NCI-H1092 treated with DMSO at 0.1 percent for 48 hours (cell line): ENCODE measurements at places on chromosomes 5 and 9.

DNA sequence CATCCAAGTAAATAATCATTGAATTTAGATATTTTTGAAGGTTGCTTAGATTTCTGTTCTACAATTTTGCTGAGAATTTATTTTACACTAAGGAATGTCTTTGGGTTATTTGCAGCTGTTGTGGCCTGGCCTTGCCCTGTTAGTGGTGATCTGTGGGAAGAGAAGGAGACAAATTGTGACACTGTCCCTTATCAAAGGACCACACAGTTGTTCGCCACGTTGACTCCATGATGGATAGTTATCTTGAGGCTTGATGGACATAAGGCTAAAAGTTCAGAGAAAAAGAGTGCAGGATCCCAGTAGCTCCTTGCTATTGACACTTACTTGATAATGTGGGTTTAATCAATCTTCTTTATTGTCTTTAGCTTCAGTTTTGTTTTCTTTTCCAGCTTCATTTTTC, 186.6 kb upstream of the MEF2C start:
- no peak for DNase-seq

GRCh38 chr5:173597304-173597703, 19.1 kb downstream of the BOD1 start:
- DNase-seq = no peak

- DNase-seq = no peak
Measured at GRCh38 chr5:55173687-55174230, 782 bp upstream of the CDC20B start.

DNA sequence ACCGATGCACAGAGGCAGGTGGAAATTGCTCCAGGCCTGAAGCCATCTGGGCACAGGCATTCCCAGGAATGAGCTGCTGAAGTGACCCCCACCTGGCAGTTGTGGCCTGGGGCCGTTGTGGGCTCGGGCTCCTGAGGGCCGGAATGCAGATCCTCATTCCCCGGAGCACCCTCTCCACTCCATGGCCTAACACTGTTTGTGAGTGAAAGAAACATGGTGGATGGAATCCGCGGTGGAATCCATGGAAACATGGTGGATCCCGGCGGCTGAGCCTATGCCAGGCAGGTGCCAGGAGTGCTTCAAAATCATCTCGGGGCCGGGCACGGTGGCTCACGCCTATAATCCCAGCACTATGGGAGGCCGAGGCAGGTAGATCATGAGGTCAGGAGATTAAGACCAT, 3.6 kb upstream of the SARDH start:
- no peak for DNase-seq

- no peak for DNase-seq
Measured at GRCh38 chr9:114048533-114049415, 29.3 kb downstream of the AMBP start.

DNA sequence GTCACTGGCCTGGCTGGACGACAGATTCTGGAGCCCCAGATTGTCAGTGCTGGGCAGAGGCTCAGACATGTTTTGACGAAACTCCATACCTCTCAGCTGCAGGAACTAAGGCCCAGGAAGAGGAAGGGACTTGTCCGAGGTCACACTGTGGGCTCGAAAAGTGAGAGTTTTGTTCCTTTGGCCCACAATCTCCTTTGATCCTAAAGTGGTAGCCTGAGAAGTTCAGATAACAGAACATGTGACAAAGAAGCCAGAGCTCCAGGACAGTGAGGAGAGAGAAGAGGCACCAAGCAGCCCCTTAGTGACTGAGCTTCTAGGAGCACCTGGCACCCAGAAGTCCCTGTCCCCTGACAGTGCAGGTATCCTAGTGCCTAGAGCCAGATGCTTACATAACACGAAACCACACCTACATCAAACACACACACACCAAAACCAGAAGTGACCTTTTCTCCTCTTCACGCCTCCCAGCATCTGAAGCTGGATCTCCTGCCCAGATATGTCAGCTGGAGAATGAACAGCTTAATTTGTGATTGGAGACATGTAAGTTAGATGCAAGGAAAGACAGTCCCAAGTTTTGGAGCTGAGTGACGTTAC, 88.9 kb downstream of the ADRB2 start:
- no peak for DNase-seq

GRCh38 chr9:121651295-121652020, at the start of gene DAB2IP:
Gene DAB2IP (plus strand): TSS chr9:121651634. CDS start chr9:121651776, 142 bp downstream.
- DNase-seq = peak; percentile 49

DNA sequence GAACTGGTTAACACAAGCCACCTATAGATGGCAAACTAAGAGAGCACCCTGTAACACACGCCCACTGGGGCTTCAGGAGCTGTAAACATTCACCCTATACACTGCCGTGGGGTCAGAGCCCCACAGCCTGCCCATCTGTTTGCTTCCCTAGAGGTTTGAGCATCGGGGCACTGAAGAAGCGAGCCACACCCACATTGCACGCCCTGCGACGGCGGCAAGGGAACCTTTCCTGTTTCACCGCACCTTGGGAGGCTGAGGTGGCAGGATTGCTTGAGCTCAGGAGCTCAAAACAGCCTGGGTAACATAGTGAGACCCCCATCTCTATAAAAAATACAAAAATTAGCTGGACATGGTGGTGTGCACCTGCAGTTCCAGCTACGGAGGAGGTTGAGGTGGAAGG, 76.6 kb downstream of the HRH2 start:
- no peak for DNase-seq

GRCh38 chr9:130830231-130830760, 4.8 kb upstream of the ABL1 start:
- DNase-seq = no peak

DNA sequence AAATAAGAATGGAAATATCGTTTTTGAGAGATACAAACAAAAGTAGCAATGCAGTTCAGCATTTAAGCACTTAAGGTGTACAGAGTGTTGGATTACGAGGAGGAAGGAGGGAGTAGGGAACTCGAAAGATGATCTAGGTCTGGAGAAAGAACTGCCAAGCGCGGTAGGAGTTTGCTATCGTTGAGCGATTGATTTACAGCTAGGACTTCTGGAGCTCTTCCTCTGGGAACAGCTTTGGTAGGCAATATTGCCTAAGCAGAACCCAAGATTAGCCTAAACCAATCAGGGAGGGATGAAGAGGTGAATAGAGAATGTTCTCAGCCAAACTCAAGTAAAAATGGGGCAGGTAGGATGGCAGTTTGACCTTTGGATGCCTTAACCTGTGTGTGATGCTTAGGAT, 965 bp downstream of the CLTA start:
- no peak for DNase-seq

DNA sequence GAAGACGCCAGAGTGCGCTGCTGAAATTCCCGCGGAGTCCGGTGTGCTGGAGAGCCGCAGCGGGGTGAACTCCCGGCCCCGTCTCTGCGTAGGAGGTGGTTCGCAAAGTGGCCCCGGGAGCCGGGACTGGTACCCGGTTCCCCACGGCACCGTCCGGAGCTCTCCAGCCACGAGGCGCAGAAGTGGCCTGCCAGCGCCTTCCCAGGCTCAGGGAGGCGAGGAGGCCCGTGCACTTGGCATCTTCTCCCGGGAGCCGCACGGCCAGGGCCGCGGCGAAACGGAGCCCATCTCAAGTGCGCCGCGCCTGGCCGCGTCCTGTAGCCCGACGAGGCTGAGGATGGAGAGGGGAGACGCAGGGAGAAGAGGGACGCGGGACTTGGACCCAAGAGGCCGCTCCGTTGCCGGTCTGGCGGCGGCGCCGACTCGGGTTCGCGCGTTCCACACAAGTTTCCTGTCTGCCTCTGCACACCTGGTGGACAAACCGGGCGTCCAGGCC, 1.1 kb upstream of the IRX1 start:
- DNase-seq = peak; percentile 33

DNA sequence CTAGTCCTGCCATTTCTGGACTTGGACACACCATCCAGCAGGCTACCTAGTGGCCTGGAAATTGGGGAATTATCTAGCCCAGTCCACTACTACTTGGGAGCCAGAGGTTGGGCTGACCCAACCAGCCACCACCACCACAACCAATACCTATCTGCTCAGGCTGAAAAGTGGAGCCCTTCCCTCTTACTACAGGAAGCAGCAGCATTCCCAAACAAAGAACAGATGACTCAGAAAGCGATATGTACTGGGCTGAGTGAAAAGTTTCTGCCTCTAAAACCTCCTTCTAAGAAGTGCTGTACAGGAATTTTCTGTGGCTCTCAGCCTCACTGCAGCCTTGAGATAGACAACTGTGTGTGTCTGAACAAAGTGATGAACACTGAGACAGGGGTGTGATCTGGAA, 279.4 kb downstream of the CDH10 start:
- DNase-seq = no peak

DNA sequence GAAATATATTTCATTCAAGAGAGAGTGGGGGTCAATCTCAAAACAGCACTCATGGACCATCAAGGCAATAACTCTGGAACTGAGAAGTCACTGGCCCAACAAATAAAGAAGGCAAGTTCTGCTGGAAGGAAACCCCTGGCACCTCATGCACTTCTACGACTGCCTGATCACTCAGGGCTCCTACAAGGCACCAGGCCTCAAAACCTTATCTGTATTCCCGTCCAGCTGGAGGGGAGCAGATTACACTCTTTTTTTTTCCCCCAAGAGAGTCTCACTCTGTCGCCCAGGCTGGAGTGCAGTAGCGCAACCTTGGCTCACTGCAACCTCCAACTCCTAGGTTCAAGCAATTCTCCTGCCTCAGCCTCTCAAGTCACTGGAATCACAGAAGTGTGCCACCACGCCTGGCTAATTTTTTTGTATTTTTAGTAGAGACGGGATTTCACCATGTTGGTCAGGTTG, 49.9 kb downstream of the P4HA2 start:
- DNase-seq = no peak

DNA sequence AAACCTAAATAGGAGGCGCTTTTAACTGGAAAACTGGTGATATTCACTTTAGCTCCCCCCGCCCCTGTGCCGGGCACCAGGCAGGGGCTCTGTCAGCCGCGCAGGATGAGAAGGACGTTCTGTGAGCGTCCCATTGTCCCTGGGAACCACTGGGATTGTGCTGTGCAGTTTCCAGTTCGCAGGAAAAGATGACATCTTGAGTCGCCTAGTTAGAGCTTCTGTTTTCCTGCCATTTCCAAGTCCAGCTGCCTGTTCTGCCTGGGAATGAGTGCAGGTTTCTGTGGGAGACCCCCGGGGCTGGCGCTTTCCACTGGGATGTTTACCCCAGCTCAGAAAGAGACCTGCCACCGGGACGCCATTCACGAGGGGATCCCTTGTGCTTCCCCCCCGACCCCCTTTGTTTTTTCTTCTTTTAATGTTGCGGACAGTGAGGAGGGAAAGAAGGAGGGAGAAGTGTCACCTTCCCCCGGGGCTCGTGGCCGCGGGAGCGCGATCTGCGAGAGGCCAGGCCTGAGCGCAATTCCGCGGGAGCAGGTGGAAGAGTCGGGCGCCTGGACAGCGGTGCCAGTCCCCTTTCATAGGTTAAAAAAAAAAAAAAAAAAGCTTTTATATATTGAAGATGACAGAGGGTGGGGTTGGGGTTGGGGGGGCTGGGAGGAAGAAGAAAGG, 121.5 kb downstream of the RMI1 start:
- DNase-seq = no peak

DNA sequence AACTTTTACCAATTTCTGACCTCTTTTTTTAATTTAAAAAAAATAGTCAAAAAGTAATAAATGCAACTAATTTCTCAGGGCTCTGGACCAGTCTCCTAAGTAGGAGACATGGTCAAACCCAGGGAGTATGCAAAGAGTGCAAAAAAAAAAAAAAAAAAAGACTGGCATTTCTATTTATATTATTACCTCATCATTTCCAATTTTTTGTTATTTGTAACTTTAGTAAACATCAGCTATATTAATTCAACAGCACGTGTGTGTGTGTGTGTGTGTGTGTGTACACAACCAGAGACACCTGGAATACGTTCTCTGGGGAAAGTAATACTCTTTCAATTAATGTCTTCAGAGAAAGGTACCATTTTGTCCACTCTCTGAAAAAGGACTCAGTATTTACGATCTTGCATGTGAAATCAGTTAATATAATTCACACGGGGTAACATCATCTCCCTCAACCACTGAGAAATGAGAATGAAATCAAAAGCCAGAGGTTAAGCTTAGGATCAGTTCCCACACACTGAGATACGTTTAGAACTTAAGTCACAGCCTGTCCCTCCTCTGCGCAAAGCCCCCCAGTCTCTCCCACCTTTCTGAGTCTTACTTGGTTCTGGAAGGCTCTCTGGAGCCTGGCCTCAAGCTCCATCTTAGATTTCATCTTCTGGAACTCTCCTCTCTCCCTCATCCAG, 21.9 kb downstream of the ZNF608 start:
- no peak for DNase-seq

- DNase-seq = no peak
Measured at GRCh38 chr5:73540192-73540591, 25.2 kb downstream of the ANKRA2 start.

GRCh38 chr5:16926417-16926816, 9.7 kb downstream of the MYO10 start:
- no peak for DNase-seq

GRCh38 chr5:83313436-83313835, 158.1 kb upstream of the VCAN start:
- no peak for DNase-seq
